Esophagus muscularis mucosa (tissue), 4 donors: ENCODE measurements at places on chromosomes 4 and X. TPM values are rescaled to one million over a fixed set of nuclear protein-coding genes. Genes with fewer than 3 reads are reported as not detected.

Gene HTATSF1
- total RNA-seq = 58.1 TPM

Gene GPR50
- not detected for total RNA-seq

Gene NEIL3
- 0.11 TPM for total RNA-seq

Gene TMEM131L
- total RNA-seq = 10.3 TPM

Gene LNX1
- total RNA-seq = 7.9 TPM

Gene USP17L12
- total RNA-seq = not detected

Gene VSIG1
- total RNA-seq = 0.17 TPM

Gene RBM47
- 13.3 TPM for total RNA-seq

Gene CT45A3
- not detected for total RNA-seq

Gene FRG1
- total RNA-seq = 35.6 TPM

Gene KLHL13
- 12.3 TPM for total RNA-seq

Gene RHOXF2
- not detected for total RNA-seq

Gene MED28
- total RNA-seq = 14.9 TPM

Gene GUCY1A1
- total RNA-seq = 55.8 TPM

Gene DGKK
- total RNA-seq = not detected

Gene ZMAT1
- total RNA-seq = 8.3 TPM
